ENCODE measurements at places on chromosomes 11 and 22.

DNA sequence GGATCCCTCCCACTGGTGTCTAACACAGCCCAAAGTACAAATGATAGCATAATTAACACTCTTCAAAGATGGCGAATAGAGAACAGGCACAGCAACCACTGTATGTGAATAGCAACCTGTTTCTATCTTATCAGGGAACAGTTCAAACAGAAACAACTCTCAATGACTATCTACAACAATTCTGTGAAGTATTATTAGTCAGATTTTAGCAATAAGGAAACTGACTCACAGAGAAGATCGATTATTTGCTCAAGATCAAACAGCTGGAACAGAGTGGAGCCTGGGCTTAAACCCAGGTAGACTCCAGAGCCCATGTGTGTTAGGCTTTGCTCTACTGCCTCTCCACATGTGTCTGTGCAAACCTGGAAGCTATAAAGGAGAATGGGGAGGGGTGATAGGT lies 88.7 kb downstream of the C11orf58 start:
- no peak for DNase-seq

DNA sequence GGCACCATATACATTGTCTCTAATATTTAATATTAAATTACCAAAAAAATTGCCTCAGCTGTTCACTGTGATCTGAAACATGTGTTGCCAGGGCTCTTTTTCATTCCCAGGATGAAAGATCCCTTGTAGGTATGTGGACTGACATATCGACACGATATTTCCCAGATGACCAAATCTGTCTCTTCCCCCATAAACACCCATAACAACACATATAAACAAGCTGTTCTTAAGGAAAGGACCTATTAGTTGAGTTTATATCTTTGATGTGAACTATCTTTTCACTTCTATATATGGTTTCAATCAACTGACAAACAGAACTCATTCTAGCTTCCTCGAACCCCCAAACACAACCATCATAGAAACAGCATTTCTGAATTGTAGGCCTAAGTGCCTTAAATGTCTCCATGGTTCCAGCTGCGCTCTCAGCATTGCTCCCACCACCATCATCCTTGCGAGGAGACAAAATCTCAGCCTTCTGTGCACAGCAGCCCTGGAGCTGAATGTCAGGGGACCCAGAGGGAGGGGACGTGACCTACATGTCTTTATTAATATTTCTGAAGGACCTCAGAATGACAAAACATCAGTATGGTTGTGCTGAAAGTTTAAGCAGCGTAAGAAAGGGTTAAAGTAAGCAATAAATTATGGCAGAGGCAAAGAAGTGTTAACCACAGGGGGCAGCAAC lies 67.0 kb downstream of the ETS1 start:
- DNase-seq: no peak

GRCh38 chr11:20161923-20162744 lies 1.9 kb upstream of the DBX1 start:
- no peak for DNase-seq

- DNase-seq: no peak
Observed at GRCh38 chr22:50624347-50625130, 3.4 kb downstream of the ARSA start.

- DNase-seq: no peak
Observed at GRCh38 chr22:48706934-48707762, 1120.5 kb downstream of the BRD1 start.

GRCh38 chr22:37208401-37209139 lies 3.7 kb downstream of the SSTR3 start:
- DNase-seq: peak; percentile 50

DNA sequence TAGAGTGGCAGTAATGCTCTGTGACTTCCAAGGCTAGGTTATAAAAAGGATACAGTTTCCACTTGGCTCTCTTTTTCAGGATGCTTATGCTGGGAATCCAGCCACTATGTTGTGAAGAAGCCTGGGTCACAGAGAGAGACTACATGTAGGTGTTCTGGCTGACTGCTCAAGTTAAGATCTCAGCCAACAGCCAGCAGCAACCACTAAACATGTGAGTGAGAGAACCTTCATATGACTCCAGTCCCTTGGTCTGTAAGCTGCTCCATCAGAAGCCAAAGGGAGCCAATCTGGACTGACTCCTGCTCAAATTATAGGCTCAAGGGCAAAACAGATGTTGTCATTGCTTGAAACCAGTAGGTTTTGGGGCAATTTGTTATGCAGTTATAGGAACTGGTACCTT lies 162.7 kb downstream of the MAML2 start:
- DNase-seq: no peak

GRCh38 chr22:29799217-29799680 lies 32.1 kb downstream of the UQCR10 start:
- DNase-seq: no peak

GRCh38 chr11:79121351-79121750 lies 319.5 kb downstream of the TENM4 start:
- DNase-seq: peak; percentile 45

Measured in kidney (tissue), 22 donors.